Epithelial cell of esophagus (primary cell): ENCODE measurements at places on chromosomes 2 and 18.

DNA sequence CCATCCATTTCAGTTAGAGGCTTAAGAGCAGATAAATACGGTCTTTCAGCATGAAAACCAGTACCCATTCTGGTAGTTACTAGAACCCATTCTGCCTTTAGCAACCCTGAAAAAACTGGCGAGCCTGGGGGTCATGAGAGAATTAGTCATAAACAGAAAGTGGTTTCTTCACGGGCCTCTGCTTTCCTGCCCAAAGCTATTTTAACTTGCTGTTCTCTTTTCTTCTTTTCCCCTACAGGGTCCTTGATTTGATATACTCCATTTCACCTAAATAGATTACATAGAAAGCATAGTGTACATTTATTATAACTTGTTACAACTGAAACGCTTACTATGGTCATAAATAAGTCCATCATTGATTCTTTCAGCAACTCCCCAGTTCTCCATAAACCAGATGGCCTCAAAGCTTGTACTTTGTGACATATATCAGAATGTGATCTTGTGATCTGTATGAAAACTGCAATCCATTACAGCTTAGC, 48.3 kb downstream of the WDFY1 start:
- peak; percentile 22 for DNase-seq

- DNase-seq: peak; percentile 42
These were observed 61.7 kb downstream of the INPP5D start for GRCh38 chr2:233121856-233122255.

- peak; percentile 57 for DNase-seq
These were observed 220.1 kb upstream of the CTAGE1 start for GRCh38 chr18:22637787-22638186.

GRCh38 chr2:63287956-63288355, 237.3 kb downstream of the OTX1 start:
- no peak for DNase-seq

DNA sequence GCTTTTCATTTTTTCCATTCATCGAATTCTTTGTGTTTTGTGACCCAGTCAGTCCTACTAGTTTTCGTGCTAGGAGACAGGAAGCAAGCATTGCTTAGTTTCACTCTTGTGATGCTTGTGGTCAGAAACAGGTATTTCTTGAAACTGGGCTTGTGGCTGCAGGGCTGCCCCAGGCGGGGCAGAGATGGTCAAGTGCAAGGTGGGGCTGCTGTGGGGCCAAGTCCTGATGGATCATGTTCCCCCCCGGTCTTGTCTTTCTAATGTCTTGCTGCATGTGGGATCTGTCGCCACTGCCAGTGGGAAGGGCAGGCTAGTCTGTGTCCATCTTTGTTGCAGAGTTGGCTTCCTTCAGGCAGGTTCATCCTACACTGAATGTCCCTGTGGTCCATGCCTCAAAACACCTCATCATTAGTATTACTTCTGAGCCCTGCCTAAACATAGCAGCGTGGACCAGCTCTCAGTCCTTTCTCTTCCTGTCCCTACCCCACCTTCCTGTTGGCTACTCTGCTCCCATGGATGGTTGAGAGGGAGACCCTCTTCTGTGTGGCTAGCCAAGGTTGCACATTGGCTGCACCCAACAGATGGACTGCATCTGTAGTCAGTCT, 38.7 kb downstream of the INPP4A start:
- peak; percentile 67 for DNase-seq

GRCh38 chr2:50922506-50922905, 109.4 kb downstream of the NRXN1 start:
- no peak for DNase-seq

DNA sequence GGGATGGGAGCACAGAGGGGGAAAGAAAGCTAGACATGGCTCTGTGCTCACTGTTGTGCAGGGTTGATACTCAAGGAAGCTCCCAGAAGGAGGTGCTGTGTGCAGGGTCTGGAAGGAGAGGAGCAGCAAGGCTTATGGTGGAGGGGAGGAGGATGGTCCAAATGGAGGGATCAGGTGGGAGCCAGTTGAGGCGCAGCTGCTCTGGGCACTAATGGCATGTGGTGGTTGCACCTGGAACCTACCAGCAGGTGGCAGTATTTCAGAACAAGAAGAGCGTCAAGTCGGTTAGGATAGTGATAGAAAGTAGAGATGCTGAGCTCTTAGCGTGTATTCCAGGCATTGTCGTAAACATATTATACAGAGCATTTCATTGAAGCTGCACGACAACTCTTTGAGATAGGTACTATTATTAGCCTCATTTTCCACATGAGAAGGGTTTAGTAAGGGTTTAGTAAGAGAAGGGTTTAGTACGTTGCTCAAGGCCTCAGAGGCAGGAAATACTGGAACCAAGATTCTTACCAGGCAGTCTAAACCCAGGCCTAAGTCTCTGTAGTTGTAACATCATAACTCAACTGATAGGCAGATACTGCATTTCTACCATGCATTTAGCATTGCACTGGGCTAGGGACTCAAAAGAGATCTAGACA, 223.7 kb downstream of the CYP26B1 start:
- DNase-seq: peak; percentile 80

GRCh38 chr2:46872902-46873603, 42.6 kb downstream of the MCFD2 start:
- DNase-seq: no peak

DNA sequence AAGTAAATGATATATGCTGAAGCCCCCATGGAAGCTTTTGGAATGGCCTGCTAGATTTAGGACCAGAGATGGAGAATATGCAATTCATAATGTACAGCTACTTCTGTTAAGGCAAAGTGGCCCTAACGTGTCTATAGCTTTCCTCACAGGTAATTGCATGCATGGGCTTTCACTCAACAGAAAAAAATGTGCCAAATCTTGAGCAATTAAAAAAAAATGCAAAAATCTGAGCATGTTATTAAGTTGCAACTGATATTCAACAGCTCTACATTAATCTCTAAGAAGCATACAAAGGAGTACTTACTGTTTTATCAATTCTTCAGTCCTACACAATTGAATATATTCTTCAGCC, 79.6 kb downstream of the EFEMP1 start:
- peak; percentile 73 for DNase-seq

- peak; percentile 50 for DNase-seq
These were observed 49.0 kb downstream of the STRADB start for GRCh38 chr2:201500534-201500933.

GRCh38 chr2:3195641-3196476, 181.8 kb downstream of the EIPR1 start:
- DNase-seq: no peak

DNA sequence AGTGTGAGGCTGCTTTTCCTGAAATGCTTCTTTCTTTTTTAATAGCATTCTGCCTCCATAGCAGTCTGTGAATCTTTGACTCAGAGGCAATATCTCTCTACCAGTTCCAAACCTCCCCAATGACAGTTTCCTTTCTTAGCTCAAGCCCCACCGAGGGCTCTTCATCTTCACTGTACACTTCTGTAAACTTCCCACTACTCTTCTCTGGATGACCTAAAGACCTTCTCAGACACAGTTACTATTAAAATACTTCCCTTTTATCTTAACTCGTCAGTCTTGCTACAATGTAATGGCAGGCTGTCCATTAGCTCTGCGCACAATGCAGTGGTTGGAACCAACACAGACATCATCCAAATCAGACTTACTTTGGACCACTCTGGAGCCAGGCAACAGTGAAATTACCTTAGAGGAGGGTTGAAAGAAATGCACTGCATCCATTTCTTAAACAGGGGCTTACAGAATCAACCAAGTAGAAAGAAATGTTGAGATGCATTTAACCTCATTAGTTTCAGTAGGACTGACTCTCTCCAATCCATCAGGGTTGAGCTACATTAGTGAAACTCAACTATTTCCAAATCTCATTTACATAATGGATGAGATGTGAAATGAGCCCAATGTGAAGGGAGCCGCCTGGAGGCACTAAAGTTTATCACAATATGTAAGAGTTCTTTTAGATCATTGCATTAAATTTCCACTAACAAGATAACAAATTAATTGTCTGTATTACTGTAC, 343.8 kb downstream of the SETBP1 start:
- DNase-seq: no peak

DNA sequence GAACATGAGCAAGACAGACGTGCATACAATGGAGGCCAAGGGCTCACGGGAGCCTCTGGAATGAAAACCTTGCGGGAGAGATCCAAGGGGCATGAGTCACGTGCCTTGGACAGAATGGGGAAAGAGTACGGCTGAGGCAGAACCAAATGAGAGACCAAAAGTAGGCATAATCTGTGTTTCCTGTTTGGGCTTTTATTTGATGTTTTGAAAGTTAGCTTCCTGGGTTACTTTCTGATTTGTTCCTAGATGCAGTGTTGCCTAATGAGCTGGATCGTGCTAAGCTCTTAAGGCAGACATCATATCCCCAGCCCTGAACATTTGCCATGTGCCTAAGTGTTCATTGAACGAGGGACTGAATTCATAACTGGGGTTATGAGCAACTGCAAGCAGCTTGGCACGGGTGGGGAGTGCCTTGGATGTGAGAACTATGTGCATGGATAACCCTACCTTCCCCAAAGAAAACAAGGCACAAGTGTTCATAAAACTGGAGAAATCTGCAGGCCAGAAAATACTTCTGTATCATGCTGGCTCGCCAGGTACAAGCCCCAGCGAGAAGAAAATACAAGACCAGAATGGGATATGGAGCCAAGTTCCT, 60.3 kb upstream of the RPL31 start:
- peak; percentile 13 for DNase-seq

GRCh38 chr2:190062601-190063000, at the start of gene MSTN:
MSTN (minus strand) TSS chr2:190062729; CDS start chr2:190062596, 133 bp downstream.
- no peak for DNase-seq
